H1 (cell line): ENCODE measurements at places on chromosomes 12 and 14.

GRCh38 chr14:64117671-64118402 is 176.3 kb downstream of the ESR2 start:
- H3K36me3 ChIP-seq = no peaks in the 10 kb centered on the region
- DNase-seq = no peak
- H3K4me1 ChIP-seq = peaks cover 4% of the 10 kb centered on the region
- no peak overlapping the region for H3K27ac ChIP-seq
- no peak overlapping the region for H3K4me3 ChIP-seq

- H3K4me1 ChIP-seq = peaks cover 4% of the 10 kb centered on the region; the same call in 1 of the 2 replicates
- H3K4me3 ChIP-seq = no peak overlapping the region
- H3K36me3 ChIP-seq = no peaks in the 10 kb centered on the region
Observed at GRCh38 chr12:117595751-117596150, 234.3 kb upstream of the NOS1 start.

DNA sequence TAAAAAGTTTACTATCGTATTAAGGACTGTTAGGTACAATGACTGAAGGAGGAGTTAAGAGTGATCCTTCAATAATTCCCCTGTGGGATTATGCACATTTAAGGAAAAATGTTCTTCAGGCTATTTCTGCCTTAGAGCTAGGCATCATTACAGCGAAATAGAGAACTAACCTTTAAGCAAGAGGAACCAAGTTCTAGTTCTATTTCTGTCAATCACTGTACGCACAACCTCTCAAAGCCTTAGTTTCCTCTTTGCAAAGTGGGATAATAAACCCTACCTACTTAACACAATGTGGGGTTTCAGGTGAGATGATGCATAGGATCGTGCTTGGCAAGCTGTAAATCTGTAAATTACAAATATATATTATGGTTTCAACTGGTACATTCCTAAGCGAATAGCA is 15.4 kb downstream of the NTF3 start:
- no peaks in the 10 kb centered on the region for H3K36me3 ChIP-seq
- H3K27me3 ChIP-seq = no peaks in the 10 kb centered on the region; the same call in 1 of the 2 replicates
- no peaks in the 10 kb centered on the region for H3K4me1 ChIP-seq
- no peak for DNase-seq

GRCh38 chr12:12902036-12902435 is 10.7 kb downstream of the GPRC5A start:
- no peaks in the 10 kb centered on the region for H3K27me3 ChIP-seq
- DNase-seq = no peak
- H3K36me3 ChIP-seq = no peaks in the 10 kb centered on the region
- no peak overlapping the region for H3K4me3 ChIP-seq

DNA sequence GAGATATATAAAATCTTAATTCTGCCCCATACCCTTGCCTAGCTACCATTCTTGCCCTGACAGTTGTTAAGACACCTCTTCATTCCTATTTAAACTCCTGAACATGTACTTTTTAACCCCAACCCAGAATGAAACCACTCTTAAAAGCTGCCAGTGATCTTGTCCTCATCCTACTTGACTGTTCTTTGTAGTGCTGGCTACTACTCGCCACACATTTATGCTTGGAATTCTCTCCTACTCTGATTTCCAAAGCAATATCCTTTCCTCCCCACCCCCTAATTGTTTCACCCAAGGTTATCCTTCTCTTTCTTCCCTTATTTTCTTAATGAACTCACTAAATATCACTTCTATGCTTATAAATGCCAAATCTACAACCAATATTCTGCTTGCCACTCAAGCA is 4.1 kb downstream of the NFYB start:
- peaks cover 54% of the 10 kb centered on the region for H3K36me3 ChIP-seq
- no peaks in the 10 kb centered on the region for H3K27me3 ChIP-seq
- no peak overlapping the region for H3K27ac ChIP-seq
- no peak for DNase-seq
- no peak overlapping the region for H3K4me3 ChIP-seq
